Fibroblast of lung (primary cell): ENCODE measurements at places on chromosomes 5 and 9. TPM values are rescaled to one million over a fixed set of nuclear protein-coding genes. Genes with fewer than 3 reads are reported as not detected.

RASGEF1C gene
- under 0.01 TPM in 2 replicates for total RNA-seq

C5orf22 gene
- 17.2 and 20.0 TPM in 2 replicates for total RNA-seq

PCDHB13 gene
- total RNA-seq = 0.26 and 1.5 TPM in 2 replicates

GRCh38 chr9:121640076-121640475 is 11.4 kb upstream of the DAB2IP start:
- DNase-seq = peak; percentile 6

IFNA14 gene
- not detected in 2 replicates for total RNA-seq

DNA sequence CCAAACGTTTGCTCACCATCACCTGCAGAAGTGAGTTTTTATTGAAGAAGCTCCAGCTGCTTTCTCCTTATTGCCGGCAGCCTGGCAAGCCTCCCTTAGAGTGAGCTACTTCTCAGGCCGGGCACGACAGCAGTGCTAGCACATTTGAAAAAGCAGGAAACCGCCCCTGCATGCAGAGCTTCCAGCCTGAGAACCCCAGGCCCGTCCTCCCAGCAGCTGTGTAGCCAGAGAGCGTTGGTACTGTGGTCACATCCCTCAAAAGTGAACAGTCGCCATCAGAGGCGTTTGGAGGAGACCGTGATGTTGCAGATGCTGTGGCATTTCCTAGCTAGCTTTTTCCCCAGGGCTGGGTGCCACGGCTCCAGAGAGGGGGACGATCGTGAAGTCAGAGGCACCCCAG is 23.5 kb downstream of the SLC25A25 start:
- no peak for DNase-seq

BBLN gene
- total RNA-seq = 22.1 and 29.4 TPM in 2 replicates

SCGB3A2 gene
- not detected in 2 replicates for total RNA-seq

FGFR4 gene
- total RNA-seq = 12.6 and 13.6 TPM in 2 replicates

GBA2 gene
- 21.8 and 23.9 TPM in 2 replicates for total RNA-seq

GRCh38 chr5:151904909-151905308 is 19.7 kb downstream of the GLRA1 start:
- DNase-seq = peak; percentile 54

- DNase-seq = peak; percentile 88
Observed at GRCh38 chr5:53151713-53152458, 42.3 kb upstream of the MOCS2 start.

PCDHB4 gene
- 0.50 and 0.51 TPM in 2 replicates for total RNA-seq

DPYSL3 gene
- 135 and 206 TPM in 2 replicates for total RNA-seq

GRCh38 chr9:107627781-107628180 is 138.2 kb upstream of the KLF4 start:
- no peak for DNase-seq

GRCh38 chr5:3592298-3592697 is 3.3 kb upstream of the IRX1 start:
- DNase-seq = no peak

GRCh38 chr5:151648988-151649387 is 37.7 kb downstream of the SPARC start:
- DNase-seq = no peak

ZNF354C gene
- 11.8 and 12.4 TPM in 2 replicates for total RNA-seq

CD72 gene
- total RNA-seq = 1.0 and 2.8 TPM in 2 replicates

GRCh38 chr9:33127881-33128280 is 39.3 kb downstream of the B4GALT1 start:
- DNase-seq = no peak
